ENCODE measurements at places on chromosomes 5 and 9.

DNA sequence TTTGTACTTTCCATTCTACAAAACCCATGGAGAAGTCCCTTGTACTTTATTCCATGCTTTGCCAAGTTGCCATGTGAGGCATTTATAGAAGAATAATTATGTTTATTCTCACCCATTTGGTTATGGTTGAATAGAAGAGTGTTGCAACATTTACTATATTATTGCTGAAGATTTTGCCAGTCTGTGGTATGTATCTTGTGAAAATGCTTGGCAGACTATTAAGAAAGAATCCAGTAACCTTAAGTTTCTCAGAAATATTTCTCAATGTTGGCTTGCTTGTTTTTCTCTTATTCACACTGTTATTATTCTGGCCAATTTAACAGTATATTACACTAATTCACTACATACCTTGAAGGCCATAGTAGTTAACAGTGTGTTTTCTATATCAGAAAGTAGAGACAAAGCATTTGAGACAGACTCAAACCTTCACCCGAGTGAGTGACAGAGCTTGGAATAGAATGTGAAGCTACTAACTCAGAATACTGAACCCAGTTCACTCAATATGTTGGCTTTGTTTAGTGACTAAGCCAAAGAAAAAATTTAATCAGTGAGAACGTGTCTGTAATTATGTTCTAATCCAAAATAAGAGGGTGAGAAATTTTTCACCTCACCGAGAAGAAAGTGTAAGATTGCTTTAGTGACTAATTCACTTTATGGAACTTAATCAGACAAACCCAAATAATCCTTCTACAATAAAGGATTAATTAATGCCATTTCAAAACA is 184.4 kb downstream of the CWC27 start:
- no peak for DNase-seq

GRCh38 chr5:6820851-6821479 is 107.7 kb downstream of the TENT4A start:
- DNase-seq, result peak; percentile 40

DNA sequence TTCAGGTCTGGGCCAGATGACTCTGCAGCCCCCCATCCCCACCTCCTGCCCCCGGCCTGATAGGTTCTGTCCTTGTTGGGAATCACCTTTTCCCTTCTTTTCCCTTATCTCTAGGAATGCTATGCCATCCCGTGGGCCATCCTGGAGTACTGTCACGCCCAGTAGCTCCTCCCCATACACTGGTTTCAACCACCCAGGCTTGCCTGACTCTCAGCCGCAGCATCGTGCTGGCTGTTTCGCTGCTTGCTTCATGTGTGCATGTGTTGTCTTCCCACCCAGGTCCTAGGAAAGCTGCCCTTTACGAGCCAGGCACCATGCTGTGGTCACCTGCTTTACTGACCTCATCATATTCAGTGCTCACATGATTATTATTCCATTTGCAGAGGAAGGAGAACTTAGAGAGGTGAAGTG is 71.8 kb downstream of the ANGPTL2 start:
- no peak for DNase-seq

DNA sequence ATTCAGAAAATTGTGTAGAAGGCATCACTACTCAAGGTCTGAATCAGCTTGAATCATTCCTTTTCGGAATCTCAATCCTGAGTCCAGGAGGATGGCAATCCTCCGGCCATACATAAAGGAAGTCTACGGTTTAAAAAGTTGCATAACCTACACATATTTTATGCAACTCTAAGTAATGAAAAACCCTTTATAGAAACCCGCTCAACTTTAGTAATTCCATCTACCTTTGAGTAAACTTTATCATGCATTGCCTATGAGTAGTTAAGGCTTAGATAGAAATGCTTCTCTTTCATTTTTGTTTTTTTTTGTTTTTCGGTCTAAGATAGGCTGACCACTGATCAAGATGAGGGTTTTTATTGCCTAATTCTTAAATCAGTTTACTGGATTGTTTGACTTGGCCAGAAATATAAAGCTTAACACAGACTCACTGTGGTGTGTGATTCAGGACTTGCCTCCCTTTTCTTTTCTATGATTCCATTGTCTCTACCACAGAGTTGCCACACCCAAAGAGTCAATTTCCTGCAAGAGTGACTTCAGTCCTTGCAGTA is 85.0 kb downstream of the LURAP1L start:
- DNase-seq, result no peak

GRCh38 chr9:20995616-20996015 is 35.8 kb downstream of the HACD4 start:
- no peak for DNase-seq

DNA sequence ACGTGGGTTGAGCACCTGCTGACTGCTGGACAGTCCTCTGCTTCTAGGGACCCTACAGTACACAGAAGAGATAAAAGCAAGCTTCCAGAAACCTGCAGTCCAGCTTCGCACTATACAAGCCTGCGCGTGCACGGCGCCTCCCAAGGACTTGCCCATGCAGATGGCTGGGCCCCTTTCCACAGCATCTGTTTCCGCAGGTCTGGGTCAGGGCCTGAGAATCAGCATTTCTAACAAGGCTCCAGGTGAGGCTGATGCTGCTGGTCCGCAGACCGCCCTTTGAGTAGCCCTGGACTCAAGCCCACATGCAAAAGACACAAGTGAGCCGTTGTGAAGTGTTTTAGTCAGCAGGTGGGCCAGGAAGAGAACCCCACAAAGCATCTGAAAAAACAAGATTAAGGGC is 133.1 kb downstream of the HSD17B3 start:
- DNase-seq, result no peak

GRCh38 chr9:21135736-21136135 is 5.9 kb downstream of the IFNW1 start:
- DNase-seq, result no peak

DNA sequence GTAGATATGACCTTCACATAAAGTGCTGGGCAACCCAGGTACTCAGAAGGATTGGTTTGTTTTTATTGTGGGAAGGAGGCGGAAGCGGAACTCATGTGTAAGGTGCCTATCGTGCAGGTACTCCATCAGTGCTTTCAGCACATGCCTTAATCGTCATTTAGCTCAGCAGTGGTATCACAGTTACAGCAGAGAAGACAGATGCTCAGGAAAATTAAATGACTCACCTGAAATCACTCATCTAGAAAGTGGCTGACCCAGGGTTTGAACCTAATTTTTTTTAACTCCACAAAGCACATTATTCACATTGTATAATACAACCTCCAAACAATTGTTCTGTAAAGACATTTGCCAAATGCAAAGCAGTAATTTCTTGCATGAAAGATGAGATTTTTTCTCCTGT is 2.2 kb downstream of the C5orf46 start:
- DNase-seq, result no peak

DNA sequence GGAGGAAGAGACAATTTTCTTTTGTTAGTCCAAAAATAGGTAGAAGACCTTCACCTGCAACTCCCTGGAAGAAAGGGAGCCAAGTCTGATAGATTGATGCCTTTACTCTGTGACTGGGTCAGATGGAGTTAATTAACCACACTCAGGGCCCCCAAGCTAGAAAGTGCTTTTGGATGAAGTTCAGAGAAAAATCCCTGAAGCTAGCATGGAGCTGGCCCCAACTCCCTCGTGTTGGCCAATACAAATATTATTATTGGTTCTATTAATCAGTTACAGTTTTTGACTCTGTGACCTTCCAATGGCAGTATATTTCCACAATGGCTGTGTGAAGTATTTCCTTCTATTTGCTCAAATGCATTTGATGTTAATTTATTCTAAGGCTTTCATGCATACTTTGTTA is 1753.5 kb downstream of the EFNA5 start:
- DNase-seq, result no peak

DNA sequence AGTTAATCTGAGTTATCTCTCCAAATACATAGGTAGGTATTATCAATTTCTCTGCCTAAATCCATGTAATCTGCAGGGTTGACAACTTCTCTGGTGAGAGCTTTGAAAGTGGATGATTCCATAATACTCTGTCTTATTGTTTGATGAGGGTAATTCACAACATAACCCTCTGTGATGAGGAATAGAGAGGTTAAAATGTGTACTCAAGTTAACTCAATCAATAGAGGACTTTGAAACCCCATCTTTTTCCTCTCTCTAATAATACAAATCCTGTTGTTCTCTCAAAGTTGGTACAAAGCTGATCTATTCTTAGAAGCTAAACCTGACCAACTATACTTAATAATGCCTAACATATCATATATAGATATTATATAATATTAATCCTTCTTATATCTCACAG is 100.1 kb downstream of the PLPPR1 start:
- no peak for DNase-seq

- DNase-seq, result no peak
Measured at GRCh38 chr9:32486839-32487562, 39.0 kb downstream of the RIGI start.

DNA sequence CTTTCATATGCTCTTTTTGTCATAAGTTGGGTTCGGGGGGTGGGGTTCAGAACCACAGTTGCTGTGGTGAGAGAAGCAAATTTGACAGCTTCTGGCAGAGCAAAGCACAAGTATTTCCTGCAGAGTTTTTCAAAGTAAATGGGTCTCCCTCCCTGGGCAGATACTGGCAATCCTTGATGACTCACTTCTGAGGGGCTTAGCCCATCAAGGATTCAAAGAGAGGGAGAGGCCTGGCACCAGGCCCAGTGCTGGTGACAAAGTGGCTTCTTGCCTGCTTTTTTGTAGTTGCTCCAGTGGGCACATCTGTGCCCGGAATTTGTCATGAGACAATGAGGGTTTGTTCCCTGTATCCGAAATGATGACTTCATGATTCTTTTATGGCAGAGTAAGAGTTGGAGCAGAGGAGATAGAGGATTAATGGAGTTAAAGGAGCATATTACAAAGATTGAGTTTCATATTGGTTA is 46.6 kb upstream of the TNC start:
- no peak for DNase-seq

GRCh38 chr9:81890104-81890503 is 38.1 kb upstream of the SPATA31D4 start:
- no peak for DNase-seq

DNA sequence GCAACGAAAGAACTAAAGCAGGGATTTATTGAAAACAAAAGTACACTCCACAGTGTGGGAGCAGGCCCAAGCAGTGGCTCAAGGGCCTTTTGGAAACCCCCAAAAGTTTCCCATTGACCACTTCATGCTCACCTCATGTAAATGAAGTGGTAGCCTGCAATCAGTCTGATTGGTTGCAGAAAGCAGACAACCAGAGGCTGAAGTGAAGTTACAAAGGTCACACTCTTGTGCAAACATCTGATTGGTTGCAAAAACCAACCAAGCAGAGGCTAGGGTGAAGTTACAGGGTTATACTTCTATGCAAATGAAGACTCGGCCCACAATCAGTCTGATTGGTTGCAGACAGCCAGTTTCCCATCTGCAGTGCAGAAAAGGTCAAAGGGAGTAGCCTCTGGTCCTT is 258.0 kb downstream of the YTHDC2 start:
- DNase-seq, result no peak

DNA sequence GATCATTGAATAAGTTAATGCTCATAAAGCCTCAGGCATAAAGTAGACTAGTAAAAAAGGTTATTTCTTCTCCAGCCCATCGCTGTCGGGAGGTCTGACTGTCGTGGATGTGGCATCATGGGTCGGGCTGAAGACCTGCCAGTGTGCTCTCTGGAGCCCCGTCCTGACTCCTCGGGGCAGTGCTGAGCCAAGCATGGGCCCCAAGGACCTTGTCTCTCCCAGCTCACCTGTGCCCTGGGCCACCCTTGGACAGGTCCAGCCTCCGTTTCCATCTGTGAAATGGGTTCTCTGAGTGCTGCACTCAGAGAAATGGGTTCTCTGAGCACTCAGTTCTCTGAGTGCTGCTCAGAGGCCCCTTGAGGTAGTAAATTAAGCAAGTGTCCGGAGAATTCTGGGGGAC is 269.0 kb downstream of the GADD45G start:
- DNase-seq, result no peak

GRCh38 chr5:126965061-126965475 is 65.3 kb downstream of the MARCHF3 start:
- no peak for DNase-seq

GRCh38 chr5:117084067-117084466 is 509.4 kb upstream of the SEMA6A start:
- DNase-seq, result no peak

DNA sequence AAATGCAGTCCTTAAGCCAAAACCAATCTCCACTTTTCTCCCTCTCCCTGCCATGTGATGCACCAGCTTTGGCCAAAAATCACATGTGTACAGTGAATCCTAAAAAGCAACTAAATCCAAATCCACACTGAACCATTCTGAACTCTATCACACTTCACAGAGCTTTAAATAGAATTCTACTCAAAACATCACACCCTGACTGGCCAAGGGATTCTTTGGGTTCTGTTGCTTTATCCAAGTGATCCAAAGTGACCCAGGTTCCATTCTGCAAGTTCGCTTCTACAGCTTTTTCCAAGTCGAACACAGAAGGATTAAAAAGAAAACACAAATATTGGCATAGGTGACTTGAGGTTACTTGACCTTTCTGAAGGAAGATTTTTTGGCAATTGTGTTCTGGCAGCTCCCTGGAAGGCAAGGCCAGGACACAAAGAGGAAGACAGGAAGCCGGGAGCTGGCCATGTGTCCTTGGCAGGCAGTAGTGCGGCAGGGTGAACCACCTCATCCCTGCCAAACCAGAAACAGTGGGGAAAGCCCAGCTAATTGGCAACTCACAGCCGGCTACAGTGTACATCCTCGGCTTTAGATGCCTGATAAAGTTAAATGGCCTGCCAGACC is 115.0 kb downstream of the NFIB start:
- no peak for DNase-seq

- DNase-seq, result no peak
Measured at GRCh38 chr9:73437758-73438157, 286.1 kb downstream of the ANXA1 start.

DNA sequence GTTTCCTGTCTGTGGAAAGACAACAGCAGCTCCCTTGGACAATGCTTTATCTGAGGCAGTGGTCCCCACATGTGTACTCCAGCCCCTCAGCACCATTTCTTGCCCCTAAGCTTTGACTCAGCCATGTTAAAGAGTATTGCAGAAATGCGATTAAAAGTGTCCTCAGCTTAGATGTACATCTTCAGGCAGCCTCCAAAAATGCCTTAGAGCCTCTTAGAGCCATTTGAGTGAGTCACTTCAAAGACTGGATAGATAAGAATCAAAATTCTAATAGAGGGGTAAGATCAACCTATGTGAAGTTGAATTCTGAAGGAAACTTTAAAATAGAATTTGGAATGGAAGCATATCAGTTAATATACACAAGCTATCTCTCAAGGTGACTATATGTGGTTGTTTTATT is 296.3 kb downstream of the ADAMTS6 start:
- DNase-seq, result no peak

DNA sequence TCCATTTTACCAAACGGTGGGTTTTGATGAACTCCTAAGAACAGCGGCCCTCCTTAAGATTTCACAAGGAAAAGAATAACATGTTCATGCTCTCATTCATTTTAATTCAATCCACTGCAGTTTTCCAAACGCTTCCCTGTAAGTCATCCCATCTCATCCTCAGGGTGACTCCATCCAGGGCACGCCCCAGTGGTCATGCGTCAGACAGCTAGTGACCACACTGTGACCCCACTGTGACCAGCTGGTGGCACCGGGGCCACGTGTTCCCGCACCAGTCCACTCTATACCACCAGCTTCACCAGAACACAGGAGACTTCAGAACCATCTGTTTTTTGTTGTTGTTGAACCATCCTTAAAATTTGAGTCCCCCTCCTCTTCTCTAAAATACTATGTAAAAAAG is 14.3 kb downstream of the ATPSCKMT start:
- DNase-seq, result no peak

GRCh38 chr5:543351-543750 is 19.1 kb upstream of the SLC9A3 start:
- no peak for DNase-seq

- no peak for DNase-seq
Measured at GRCh38 chr5:156400231-156400986, 73.4 kb downstream of the SGCD start.

Measured in activated T-cell treated with anti-CD3 and anti-CD28 coated beads for 24 hours (primary cell).